ENCODE measurements at places on chromosomes 1 and 21. TPM values are rescaled to one million over a fixed set of nuclear protein-coding genes. Genes with fewer than 3 reads are reported as not detected.

SYPL2 gene
- 203 TPM for total RNA-seq

IQGAP3 gene
- 0.23 TPM for total RNA-seq

NFASC gene
- 7.5 TPM for total RNA-seq

LIN9 gene
- total RNA-seq: 1.8 TPM

TRPM2 gene
- total RNA-seq: 0.81 TPM

PTGS2 gene
- total RNA-seq: 0.08 TPM

RAB3B gene
- not detected for total RNA-seq

SLC6A17 gene
- 0.19 TPM for total RNA-seq

CASQ1 gene
- total RNA-seq: 903 TPM

OR2T11 gene
- not detected for total RNA-seq
